ENCODE measurements at places on chromosomes 4 and X.
A peak's percentile ranks its signal among the peaks of the same experiment; 100 is the strongest.

GRCh38 chr4:36269101-36269500, 12.3 kb upstream of the DTHD1 start:
- no peak for DNase-seq

GRCh38 chr4:60201052-60201673, 999.0 kb upstream of the ADGRL3 start:
- peak; percentile 14 for DNase-seq

DNA sequence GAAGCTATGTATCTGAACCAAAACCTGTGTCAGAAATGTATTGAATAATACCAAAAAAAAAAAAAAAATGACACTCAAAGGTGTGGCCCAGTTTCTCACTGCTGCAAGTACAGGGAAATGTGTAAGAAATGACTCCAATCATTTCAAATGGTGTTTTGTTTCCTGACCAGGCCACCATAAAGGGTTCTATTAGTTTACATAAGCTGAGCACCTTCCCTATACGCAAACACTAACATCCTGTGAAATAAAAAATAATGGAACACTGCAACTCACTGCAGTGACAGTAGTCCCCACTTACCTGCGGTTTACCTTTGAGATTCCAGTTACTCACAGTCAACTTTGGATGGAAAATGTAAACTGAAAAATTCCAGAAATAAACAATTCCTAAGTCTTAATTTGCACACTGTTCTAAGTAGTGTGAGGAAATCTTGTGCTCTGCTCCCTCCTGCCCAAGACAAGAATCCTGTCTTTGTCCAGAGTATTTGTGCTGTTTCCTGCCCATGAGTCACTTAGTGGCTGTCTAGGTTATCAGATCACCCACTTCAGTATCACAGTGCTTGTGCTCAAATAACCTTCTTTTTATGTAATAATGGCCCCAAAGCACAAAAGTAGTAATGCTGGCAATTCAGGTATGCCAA, 265.3 kb downstream of the RCHY1 start:
- no peak for DNase-seq

- no peak for DNase-seq
These were observed 23.4 kb upstream of the MSX1 start for GRCh38 chr4:4836044-4836443.

DNA sequence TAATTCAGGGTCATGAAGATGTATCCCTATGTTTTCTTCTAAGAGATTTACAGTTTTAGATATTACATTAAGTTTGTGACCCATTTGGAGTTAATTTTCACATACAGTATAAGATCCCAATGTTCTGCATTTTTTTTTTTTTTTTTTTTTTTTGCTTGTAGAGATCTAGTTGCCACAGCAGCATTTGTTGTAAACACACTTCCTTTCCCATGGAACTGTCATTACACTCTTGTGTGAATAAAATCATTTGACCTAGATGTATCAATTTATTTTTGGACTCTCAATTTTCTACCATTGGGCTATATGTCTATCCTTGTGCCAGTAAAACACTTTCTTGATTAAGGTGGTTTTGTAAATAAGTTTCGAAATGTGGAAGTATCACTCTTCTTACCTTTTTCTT, 1107.2 kb downstream of the TECRL start:
- no peak for DNase-seq

- DNase-seq: no peak
These were observed 278 bp downstream of the RELL1 start for GRCh38 chr4:37685823-37686372.

DNA sequence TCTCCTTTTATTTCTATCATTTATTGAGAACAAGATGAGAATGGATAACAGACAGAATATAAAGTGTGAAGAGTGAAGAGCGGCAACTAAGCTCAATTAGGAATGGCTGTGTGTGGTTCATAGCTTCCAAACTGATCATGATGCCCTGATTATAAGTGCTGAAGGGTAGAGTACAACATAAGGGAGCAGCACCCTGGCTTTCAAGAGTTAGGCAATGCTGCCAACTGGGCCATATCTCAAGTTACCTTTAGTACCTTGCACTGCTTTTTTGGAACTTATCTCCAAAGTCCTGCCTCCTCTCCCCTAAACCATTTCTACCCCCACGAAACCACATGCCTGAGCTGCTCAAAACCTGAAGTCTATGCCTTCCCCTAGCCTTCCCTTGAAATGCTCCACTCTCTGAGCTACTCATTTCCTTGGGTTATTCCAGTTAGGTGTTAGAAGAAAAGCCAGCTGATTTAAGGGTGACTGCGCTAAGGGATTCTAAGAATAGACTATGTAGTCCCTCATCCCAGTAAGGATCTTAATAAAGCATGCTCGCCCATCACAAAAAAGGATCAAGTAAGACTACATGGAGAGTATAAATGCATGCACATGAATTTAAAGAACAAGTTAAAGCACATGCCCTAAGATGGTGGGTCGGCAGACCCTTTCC, 29.6 kb downstream of the MED14 start:
- DNase-seq: no peak

DNA sequence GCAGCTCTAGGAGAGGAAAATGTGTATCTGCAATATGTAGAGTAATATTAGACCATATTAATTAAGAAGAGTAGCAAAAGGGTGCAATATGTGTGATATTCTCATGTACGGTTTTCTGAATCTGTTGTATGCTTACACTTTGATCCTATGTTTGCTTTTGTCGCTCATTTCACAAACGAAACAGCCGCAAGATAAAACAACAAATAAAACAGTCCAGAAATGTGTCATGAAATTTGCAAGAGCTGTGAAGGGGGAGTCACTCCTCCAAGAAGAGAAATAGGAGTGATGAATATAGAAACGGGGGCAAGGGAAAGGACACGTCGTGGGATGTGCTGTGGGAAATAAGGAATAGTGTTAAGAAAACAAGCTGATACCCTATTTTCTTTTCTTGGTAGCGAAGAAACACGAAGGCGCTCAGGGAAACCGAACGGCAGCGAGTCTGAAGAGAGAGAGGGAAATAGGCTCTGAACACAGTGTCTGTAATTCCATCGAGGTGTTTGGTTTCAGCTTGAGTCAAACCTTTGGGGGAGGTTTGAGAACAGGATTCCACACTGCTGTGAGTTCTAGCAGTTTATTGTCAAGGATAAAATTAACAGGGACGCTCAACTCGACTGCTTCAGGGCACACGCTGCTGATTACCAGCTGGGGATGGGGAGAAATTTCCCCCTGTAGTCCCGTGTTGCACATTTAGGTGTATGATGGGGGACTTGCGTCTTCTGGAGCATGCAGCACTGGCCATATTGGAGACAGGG, 595.6 kb upstream of the TENM3 start:
- no peak for DNase-seq
